ENCODE measurements at places on chromosomes 4 and X.

DNA sequence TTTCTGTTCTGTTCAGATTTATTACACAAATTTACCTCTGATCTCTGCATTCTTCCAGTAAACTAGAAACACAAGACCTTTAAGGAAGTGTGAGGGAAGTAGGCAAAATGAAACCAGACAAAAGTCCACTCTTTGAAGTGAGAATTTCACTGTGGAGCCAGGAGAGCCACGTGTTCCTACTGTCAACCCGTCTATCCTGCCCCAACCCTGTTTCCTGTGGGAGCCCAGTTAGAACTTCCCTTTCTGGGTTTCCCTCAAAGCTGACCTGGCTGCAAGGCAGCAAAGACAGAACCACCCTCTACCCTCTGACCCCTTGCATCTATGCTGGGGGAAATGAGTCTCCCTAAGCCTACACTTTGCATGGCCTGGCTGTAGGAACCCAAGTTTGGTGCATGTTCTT is 40.0 kb downstream of the TMEM144 start:
- no peak for DNase-seq

- DNase-seq = no peak
Observed at GRCh38 chrX:152817078-152817764, 13.3 kb downstream of the CETN2 start.

DNA sequence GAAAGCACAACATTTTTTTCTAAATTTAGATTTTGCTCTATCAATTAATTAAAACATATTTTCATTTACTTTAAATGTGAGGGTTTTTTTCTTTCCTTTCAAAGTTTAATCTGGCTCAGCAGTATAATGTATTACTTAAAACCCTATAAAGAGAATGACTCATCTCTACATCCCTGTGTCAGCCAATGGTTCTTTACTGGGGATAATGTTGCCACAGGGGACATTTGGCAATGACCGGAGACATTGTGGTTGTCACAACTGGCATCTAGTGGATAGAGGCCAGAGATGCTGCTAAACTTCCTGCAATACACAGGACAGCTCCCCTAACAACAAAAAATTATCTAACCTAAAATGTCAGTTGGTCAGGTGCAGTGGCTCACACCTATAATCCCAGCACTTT is 53.8 kb downstream of the SYNPO2 start:
- no peak for DNase-seq

GRCh38 chrX:3567686-3568085 is 145.8 kb downstream of the PRKX start:
- no peak for DNase-seq

GRCh38 chr4:55989766-55990165 is 41.0 kb downstream of the CEP135 start:
- DNase-seq = no peak

DNA sequence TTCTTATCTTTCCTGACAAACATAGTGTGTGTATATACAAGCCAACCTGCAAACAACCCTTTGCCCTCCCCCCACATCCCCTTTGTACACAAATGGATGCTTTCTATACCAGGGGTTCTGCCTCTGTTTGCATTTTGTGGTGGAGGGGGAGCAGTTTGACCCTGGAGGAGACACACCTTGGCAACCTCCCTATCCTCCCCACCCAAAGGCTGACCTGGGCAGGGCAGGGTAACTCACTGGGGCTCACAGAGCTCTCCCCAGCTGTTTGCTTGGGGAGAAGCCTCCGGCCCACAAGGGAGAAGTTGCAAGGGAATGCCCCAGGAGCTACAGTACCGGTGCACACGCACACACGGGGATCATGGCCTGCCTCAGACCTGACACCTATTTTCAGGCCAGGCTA is 372.6 kb downstream of the BCOR start:
- no peak for DNase-seq

GRCh38 chr4:83964996-83965541 is 429.2 kb downstream of the GPAT3 start:
- no peak for DNase-seq

DNA sequence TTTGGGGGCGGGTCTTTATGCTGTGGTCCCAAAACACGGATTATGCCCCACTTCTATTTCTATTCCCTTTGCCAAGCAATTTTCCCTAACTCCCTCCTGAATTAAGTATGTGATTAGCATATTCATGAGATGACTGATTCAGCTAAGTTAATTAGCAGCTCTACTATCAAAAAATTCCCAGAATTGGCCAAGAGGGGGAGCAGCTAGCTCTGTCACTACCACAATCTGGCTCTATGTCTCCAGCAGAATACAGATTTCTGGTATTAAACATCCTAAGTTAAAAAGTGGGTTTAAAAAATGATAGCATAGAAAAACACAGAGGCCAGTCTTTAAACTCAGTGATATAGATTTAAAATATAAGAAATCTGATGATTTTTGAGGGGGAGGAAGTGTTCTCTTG is 80.3 kb downstream of the GPC4 start:
- DNase-seq = no peak

GRCh38 chr4:112485930-112486329 is 30.1 kb downstream of the NEUROG2 start:
- DNase-seq = no peak
